Left renal pelvis (tissue), 4 donors: ENCODE measurements at places on chromosomes 1 and 21. TPM values are rescaled to one million over a fixed set of nuclear protein-coding genes. Genes with fewer than 3 reads are reported as not detected.

Gene LRRC7
- 13.5 TPM for polyA plus RNA-seq

Gene CD2
- 0.27 TPM for polyA plus RNA-seq

Gene C8A
- not detected for polyA plus RNA-seq

Gene OLIG2
- polyA plus RNA-seq: not detected

Gene KIF2C
- 29.5 TPM for polyA plus RNA-seq

Gene RBM34
- 78.0 TPM for polyA plus RNA-seq

Gene MIA3
- polyA plus RNA-seq: 75.7 TPM
